ENCODE measurements at places on chromosomes 16 and 17.

DNA sequence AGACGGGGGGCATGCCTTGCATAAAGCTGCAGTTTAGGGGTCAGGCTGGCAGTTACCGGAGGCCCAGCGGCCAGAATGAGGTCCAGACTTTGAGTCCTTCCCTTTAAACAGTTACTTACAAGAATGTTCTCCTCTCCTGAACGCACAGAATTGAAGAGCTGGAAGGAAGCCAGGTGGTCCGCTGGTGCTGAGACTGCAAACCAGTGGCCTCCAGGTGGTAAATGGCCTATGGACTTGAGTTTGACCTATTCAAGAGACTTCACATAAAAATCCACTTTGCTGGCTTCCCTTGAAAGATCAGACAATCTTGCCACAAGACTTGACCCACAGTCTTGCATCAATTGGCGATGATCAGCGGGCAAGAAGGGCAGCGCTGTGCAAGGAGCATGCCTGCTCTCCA lies 14.7 kb upstream of the SEZ6 start:
- no peak for ATAC-seq

DNA sequence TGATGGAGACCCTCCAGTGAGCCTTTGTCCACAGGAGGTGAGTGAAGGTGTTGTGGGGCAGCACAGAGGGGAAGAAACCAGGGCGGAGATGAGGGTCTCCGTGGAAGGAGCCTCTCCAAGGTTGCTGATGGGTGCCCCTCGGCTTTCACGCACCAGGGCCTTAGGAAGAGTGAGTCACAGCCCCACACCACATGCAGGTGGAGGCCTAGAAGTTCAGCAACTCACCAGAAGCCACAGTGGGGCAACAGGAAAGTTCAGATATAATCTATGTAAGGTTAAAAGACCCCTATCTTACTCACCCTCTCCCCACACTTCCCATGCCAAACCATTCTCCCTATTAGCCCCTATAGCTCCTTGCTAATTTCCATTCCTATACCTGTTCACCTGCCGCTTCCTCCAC lies 9.5 kb upstream of the HNF1B start:
- no peak for ATAC-seq

GRCh38 chr17:44747566-44747965 lies 11.2 kb upstream of the ADAM11 start:
- ATAC-seq: no peak

DNA sequence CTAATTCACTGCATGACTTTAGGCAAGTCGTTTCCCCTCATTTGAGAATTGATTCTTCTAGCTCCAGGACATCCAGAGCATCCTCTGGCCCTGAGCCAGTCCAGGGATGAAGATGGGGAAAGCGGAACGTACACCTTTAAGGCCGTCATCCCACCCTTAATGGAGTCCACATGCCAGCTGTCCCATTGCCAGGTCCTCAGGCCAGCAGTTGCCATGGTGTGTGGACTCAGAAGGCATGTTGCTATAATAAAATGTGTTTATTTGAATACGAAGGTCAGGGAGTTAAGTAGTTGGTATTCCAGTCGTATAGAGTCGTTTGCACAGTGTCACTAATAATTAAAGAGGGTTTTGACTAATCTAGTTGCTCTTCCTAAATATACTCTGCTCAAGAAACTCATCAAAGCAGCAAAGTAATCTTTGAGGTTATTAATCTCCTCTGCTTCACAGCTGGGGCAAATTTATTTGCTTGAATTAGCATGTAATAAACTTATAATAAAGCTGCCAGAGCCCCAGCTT lies 30.4 kb downstream of the CCDC182 start:
- ATAC-seq: no peak

DNA sequence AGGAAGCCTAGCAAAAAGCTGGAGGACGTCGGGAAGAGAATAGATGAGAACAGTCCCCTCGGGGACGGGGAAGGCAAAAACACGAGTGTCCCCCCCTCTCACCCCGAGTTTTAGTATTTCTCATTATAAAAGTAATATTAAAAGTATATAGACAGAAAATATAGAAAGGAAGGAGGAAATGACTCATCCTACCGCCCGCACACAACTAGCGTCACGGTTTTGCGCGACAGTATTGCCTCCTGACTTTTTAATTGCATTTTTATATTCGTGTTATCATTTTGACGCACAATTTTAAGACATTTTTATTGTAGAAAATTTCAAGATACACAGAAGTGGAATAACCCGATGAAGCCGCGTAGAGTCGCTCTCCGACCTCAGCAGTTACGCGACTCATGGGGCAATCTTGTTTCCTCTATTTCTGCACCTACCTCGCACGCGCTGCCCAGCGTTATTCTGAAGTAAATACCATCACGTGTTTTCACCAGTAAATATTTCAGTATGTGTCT lies 652 bp upstream of the SLC25A19 start:
- ATAC-seq: peak; percentile 24

DNA sequence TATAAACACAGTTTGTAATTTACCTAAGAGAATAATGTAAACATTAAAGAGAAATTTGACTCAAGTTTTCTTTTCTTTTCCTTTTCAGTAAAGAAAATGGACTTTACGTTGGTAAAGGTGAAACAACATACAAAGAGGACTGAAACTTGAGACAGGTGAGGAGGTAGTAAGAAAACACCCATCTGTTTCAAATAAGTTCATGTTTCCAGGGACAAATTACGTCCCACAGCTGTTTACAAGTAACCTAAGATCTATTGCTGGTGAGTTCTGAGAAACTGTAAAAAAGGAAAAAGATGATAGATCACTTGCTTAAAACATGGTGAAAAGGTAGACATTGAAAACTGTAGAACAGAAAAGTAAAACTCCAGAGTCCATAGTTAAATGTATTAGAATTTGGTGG lies 4.8 kb upstream of the ABCA5 start:
- ATAC-seq: no peak

DNA sequence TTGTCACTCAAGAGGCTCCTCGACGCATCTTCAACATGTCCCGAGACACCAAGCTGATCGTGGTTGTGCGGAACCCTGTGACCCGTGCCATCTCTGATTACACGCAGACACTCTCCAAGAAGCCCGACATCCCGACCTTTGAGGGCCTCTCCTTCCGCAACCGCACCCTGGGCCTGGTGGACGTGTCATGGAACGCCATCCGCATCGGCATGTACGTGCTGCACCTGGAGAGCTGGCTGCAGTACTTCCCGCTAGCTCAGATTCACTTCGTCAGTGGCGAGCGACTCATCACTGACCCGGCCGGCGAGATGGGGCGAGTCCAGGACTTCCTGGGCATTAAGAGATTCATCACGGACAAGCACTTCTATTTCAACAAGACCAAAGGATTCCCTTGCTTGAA lies 101.0 kb downstream of the HS3ST2 start:
- ATAC-seq: no peak

- no peak for ATAC-seq
Observed at GRCh38 chr17:55672585-55673501, 49.8 kb downstream of the TMEM100 start.

GRCh38 chr17:79042421-79043190 lies 18.6 kb downstream of the C1QTNF1 start:
- no peak for ATAC-seq

- no peak for ATAC-seq
Observed at GRCh38 chr16:89002851-89003830, 26.1 kb upstream of the CBFA2T3 start.

GRCh38 chr17:13503526-13503925 lies 98.2 kb downstream of the HS3ST3A1 start:
- ATAC-seq: no peak

- no peak for ATAC-seq
Observed at GRCh38 chr17:67902511-67903231, 77.4 kb downstream of the BPTF start.

DNA sequence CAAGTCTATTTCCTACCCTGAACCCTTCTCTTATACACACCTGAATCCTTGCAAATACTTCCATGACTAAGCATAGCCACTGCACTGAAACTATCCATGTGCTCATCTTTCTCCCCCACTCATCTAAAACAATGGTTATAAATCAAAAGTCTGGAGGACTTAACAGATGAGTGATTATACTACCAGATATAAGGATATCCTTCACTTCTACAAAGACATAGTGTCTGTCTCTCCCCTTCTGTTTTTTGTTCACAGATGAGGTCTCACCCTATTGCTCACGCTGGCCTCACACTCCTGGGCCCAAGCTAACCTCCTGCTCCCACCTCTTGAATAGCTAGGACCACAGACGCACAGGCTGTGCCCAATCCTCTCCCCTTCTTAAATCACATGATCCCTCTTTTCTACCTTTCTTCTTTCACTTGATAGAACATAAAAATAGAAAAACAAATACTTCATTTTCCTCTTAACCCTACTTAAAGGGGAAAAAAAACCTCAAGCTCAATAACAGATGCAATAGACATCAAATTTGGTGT lies 19.2 kb downstream of the CEP112 start:
- no peak for ATAC-seq

- ATAC-seq: peak; percentile 65
Observed at GRCh38 chr17:79065105-79065670, 9.4 kb upstream of the ENGASE start.

GRCh38 chr16:88356727-88357199 lies 26.0 kb upstream of the ZNF469 start:
- no peak for ATAC-seq

- ATAC-seq: no peak
Observed at GRCh38 chr17:77366558-77367245, 225.9 kb downstream of the SEC14L1 start.

GRCh38 chr17:66580956-66581391 lies 253.9 kb upstream of the CACNG5 start:
- no peak for ATAC-seq

DNA sequence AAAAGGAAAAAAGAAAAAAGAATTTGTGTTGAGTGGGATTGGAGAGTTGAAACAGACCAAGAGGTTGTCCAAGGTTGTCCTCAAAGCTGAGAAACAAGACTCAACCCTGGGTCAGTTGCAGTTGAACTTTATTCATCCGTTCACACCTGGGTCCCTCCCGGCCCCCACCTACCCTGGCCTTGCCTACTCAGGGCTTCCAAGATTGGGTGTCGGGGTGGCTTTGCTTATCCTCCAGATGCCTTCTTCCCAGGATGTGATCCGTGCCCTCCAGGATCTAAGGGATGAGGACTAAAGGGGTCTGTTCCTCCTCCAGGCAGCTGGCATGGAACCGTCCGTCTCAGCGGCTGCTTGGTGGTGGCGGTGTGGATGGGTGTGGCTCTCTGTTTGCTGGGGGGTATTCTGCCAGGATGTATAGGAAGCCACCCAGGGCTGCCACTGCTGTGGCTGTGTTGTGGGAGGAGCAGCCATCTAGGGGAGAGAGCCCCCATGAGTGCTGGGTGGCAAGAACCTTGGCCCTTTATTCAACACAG lies 10.3 kb upstream of the NAGPA start:
- ATAC-seq: no peak

GRCh38 chr16:66616169-66616568 lies 11.7 kb downstream of the CMTM3 start:
- no peak for ATAC-seq

GRCh38 chr17:64091571-64091970 lies 38.4 kb downstream of the ERN1 start:
- ATAC-seq: no peak

GRCh38 chr16:50267151-50267631 lies 840 bp downstream of the ADCY7 start:
- no peak for ATAC-seq

DNA sequence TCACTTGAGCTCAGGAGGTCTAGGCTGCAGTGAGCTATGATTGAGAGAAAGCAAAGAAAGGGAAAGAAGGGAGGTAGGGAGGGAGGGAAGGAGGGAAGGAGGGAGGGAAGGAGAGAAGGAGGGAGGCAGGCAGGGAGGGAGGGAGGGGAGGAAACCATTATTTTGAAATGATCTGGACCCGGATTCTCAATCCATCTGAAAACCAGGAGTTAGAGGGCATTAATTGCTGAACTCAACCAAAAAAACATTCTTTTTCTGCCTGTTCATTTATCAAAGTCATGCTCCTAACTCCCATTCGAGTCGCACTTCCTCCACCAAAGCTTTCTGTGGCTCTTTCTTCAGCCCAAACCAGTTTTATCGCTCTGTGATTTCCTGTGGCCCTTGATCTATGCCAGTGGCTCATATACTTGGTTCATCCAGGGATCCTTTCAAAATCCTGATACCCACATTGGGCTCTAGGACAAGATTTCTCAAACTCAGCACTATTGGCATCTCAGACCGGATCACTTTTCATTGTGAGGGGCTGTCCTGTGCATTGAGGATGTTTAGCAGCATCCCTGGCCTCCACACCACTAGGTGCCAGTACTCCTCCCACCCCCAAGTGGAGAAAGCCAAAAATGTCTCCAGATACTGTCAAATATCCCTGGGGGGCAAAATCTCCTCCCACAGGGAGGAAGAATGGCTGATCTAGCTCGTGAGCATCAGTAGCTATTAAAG lies 38.2 kb downstream of the CMTM4 start:
- no peak for ATAC-seq

DNA sequence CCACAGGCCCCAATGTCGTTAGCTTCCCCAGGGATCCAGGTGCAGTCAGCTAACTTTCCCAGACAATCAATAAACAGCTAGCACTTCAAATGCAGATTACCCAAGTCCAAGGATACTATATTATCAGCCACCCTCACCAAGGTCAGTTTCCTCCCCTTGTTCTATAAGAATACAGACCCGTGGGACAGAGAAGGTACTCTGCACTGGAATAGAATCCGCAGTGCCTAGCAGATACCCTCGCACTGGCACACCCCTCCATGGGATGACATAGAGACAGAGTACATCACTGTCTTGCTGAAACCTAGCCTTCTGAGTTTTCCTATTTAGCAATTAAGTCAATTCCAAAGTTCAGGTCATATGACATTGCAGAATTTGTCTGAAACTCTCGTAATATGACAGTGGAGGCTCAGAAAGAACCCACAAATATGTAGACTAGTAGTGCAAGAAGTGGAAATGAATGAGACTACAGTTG lies 40.0 kb upstream of the ABCA10 start:
- no peak for ATAC-seq

DNA sequence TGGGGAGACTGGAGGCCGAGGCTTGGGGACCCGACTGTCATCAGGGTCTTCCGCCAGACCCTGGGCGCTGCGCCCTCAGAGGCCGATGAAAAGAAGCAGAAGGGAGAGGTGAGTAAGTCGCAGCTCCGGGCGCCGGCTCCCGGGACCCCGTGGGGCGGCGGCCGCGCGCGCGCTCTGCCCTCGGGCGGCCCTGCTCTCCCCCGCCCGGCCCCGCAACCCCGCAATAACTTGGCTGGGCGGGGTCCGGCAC lies 392 bp upstream of the ABHD15 start:
- ATAC-seq: peak; percentile 2
